ENCODE measurements at places on chromosomes 13 and 19.
A peak's percentile ranks its signal among the peaks of the same experiment; 100 is the strongest.

DNA sequence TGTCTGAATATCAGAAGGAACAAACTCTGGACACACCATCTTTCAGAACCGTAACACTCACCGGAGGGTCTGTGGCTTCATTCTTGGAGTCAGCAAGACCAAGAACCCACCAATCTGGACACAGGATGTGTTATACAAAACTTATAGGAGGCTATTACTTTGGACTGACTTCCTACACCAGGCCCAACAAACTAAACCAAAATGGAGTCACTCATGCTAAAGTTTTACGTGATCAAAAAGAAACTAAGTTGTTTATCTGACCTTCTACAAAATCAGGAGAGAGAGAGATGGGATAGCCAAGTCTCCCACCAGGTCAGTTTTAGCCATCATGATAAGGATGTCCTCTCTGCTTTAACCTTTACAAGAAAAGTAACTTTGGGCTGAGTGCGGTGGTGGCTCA, 3.2 kb upstream of the RAB11B start:
- no peak for DNase-seq

GRCh38 chr19:9862938-9863337, 27.8 kb downstream of the PIN1 start:
- DNase-seq, result no peak

- DNase-seq, result no peak
Observed at GRCh38 chr19:17069193-17069592, 6.1 kb downstream of the HAUS8 start.

DNA sequence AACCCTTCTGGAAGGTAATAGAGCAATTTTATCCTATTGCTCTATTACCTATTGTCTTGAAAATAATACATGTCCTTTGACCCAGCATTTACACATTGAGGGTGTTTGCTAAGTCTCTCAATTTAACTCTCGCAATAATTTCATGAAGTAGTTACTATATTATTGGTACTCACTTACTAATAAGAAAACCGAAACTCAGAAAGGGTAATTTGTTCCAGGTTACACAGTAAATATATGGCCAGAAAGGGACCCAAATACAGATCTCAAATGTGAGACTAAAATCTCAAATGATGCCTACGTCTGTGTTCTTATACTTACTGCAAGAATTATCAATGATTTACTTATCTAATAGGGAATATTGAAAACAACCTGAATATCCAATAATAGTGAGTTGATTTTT, 29.7 kb upstream of the FAM216B start:
- DNase-seq, result no peak

- no peak for DNase-seq
Observed at GRCh38 chr19:13092606-13093235, 9.9 kb downstream of the LYL1 start.

DNA sequence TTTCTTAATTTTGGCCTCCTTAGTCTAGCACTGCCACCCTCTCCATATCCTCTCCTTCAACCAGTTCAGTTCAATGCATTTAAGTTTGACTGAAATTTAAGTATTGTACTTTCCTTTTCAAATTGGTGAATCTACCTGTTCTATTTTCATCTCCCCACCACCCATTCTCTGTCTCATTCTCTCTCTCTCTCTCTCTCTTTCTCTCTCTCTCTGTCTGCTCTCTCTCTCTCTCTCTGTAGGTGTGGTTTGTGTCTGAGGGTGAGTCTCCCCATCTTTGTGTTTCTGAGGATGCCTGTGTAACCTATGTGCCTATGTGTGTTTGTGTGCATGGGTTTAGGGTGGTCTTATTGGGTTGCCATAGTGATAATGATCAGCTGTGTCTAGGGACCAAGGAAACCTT, 10.1 kb downstream of the PDX1 start:
- DNase-seq, result no peak

- DNase-seq, result no peak
Observed at GRCh38 chr19:18197306-18197705, 4.3 kb downstream of the MPV17L2 start.

DNA sequence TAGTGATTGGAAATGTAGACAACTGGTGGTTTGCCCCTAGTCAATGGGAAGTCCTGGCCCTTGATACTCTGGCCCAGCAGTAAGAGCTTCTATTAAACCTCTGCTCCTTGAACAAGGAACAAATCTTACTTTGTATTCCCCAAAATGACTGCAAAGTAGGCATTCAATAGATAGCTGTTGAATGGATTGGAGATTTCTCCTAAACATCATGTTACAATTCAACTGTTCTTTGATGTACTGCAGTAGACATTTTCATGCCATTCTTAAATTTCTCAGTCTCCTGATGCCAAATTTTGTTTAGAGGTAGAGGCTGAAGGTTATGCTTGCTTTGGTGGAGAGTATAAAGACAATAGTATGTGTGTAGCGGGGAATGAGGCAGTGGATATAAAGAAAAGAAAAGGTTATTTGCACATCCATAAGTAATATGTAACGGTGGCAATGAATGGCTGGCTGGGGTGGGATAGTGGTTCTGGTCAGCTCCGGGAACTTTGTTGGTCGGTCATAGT, 12.8 kb downstream of the MIR17HG start:
- DNase-seq, result no peak

GRCh38 chr13:114177245-114178010, 1.6 kb upstream of the CFAP97D2 start:
- no peak for DNase-seq

DNA sequence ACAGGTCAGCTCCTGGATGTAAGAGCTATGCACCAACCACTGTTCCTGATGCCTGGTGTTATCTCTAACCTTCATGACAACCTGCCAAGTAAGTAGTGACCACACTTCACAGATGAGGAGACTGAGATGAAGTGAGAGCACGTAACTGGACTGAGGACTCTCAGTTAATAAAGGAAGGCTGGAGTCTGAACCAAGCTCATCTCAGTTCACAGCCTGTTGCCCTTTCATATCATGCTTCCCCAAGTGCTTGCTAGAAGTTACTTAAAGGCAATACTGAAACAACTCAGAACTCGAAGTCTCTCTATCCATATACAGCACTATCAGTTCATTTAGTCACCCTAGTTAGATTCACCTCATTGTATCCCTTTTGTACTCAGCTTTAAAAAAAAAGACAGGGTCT, 119.7 kb downstream of the ABCC4 start:
- DNase-seq, result no peak

DNA sequence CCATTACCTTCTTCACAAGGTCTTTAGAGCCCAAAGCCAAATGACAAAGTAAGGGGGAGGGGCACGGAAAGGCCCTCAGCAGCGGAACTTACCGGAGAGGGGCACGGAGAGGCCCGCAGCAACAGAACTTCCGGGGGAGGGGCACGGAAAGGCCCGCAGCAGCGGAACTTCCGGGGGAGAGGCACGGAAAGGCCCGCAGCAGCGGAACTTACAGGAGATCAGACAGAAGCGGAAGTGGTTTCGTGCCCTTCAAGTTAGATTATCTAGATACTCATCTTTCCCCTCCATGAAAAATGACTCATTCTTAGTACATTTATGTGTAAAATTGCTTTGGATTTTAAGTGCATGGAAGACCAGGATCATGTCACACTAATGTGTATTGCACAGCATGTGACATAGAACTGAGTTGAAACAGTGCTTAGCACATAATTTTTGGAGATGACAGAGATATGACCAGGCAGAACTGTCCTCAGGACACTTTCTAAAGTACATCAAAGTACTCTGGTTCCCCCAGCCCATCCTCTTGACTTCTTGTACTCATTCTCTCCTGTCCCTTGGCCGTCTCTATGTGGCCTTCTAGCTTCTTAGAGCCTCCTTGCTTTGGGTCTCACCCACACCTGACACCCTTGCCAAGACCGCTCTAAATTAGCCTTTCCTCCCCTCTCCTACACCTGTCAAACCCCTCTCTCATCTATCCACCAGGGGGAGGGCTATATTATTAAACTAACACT, 25.7 kb upstream of the TPTE2 start:
- peak; percentile 90 for DNase-seq

GRCh38 chr13:87837946-87838345, 166.8 kb downstream of the SLITRK5 start:
- DNase-seq, result no peak

DNA sequence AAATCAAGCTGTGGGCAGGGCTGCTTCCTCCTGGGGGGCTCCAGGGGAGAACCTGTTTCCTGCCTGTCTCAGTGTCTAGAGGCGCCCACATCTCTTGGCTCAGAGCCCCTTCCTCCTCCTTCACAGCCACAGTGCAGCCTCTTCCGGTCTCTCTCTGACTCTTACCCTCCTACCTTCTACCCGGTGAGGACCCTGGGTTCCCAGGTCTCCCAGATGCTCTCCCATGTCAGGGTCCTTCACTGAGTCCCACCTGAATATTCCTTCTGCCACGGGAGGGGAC, 153.1 kb downstream of the KDM4B start:
- no peak for DNase-seq

DNA sequence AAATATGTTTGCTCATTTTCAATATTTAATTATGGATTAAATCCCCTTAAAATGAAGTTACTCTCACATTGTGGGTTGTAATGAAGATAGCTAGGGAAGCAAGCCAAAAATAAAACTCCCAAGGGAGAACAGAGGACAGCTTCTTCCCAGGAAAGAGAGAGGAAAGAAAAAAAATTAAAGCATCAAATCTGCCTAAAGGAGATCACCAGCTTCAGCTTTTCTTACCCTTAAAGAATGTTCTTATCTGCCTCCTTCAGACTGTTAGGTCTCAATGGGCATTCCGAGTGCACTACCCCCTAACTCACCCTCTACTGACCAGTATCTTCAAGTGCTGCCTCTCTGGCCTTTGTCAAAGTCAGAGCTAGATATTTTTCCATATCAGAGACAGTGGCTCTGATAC, 55.2 kb downstream of the XPO4 start:
- no peak for DNase-seq

DNA sequence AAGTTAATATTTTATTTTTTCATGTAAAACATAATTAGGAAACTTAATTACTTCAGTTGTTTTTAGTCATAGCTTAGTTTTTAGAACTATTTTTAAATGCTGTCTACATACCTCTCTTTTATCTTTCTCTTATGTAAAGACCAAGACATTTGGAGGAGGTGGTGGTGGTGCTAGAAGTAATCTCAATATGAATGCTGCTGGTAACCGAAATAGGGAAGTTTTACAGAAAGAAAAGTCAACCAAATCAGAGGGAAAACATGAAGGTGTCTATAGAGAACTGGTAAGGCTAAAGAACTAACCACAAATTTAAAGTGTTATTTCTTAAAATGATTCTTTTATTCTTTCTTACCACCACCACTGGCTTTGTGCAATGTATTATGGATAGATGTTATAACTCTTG, 97.3 kb downstream of the TDRD3 start:
- no peak for DNase-seq

DNA sequence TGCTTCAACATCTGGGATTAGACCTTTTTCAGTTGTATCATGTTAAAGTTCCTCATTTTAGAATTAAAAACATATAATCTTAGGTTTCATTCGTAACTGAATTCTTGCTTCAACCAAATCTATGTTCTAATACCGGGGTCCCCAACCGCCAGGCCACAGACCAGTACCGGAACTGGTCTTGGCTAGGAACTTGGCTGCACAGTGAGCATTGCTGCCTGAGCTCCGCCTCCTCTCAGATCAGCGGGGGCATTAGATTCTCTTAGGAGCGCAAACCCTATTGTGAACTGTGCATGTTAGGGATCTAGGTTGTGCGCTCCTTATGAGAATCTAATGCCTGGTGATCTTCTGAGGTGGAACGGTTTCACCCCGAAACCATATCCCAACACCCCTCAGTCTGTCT, 19.2 kb downstream of the ITM2B start:
- DNase-seq, result no peak

GRCh38 chr19:42178791-42179674, 38.4 kb downstream of the DEDD2 start:
- DNase-seq, result peak; percentile 34

DNA sequence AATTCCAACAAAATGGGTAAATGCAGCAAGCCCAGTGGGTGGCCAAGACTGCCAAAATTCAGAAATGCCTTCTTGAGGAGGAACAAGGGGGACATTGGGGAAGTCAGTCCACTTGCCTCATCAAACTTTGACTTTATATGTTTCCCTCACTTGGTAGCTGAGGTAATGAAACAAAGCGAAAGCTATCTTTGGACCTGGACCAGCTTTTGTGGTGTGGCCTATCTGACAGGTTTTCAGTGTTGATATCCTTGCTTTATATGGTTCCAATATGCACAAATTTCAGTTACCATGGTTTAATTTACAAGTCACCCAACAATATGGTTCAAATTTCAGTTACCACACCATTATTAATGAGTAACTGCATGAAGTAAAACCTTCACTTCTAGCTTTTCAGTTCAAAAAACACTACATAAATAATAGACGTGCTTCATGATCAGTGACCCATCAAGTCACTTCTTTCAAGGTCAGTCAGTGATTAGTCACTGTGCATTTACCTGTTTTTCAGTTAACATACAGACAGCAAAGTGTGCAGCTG, 17.7 kb upstream of the POU4F1 start:
- no peak for DNase-seq

- no peak for DNase-seq
Observed at GRCh38 chr13:74465271-74465670, 331.1 kb upstream of the KLF12 start.

- DNase-seq, result no peak
Observed at GRCh38 chr19:4052993-4053422, 13.7 kb downstream of the ZBTB7A start.

DNA sequence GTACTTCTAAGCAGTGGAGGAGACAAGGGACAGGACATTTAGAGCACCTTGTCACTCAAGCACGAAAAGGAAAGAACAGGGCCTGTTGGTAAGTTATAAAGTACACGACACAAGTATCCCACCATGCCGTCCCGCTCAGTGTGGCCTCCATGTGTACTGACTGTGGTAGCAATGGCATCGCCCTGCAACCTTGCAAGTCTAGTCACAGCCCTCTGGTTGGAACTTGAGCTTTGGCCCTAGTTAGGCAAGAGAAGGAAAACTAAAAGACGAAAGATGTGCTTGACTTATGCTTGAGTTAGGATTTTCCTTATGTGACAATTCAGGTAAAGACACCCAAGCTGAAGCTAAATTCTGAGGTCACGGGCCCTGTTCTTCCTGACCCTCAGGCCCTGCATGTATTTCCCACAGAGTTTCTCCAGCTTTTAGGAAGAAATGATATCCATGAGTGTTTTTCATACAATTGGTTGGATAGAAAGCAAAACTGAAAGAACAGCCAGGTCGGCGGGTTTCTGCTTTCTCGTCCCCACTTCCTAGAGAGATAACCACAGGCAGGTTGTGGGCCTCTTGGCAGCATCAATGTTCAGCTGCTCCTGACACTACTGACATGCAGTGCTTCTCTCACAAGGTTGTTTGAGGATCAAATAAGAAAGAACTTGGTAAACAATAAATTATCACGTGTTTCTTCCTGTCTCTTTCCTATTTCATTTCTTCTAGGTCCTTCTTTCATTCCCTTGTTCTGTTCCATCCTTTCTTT, 216.2 kb downstream of the IRS2 start:
- peak; percentile 46 for DNase-seq

- DNase-seq, result no peak
Observed at GRCh38 chr19:43700395-43701000, 15.4 kb upstream of the IRGC start.
